ENCODE measurements at places on chromosomes 11 and 22.
A peak's percentile ranks its signal among the peaks of the same experiment; 100 is the strongest.

GRCh38 chr11:116607027-116607426 lies 165.8 kb downstream of the BUD13 start:
- DNase-seq: no peak

DNA sequence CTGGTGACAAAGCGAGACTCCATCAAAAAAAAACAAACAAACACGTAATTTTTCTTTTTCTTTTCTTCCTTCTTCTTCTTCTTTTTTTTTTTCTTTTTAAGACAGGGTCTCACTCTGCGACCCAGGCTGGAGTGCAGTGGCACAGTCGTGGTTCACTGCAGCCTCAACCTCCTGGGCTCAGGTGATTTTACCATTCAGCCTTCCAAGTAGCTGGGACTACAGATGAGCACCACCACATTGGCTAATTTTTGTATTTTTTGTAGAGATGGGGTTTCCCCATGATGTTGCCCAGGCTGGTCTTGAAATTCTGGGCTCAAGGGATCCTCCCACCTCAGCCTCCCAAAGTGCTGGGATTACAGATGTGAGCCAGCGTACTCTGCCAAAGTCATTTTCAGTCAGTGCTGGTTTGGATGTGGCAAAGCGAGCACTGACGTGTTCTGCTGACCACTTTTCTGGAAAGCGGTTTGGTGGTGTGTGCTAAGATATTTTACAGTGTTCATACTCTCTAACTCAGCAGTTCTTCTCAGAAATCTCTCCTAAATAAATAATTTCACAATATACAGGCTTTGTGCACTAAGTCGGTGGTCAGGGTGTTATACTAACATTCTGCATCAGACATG lies 10.7 kb downstream of the FAM118A start:
- DNase-seq: no peak

DNA sequence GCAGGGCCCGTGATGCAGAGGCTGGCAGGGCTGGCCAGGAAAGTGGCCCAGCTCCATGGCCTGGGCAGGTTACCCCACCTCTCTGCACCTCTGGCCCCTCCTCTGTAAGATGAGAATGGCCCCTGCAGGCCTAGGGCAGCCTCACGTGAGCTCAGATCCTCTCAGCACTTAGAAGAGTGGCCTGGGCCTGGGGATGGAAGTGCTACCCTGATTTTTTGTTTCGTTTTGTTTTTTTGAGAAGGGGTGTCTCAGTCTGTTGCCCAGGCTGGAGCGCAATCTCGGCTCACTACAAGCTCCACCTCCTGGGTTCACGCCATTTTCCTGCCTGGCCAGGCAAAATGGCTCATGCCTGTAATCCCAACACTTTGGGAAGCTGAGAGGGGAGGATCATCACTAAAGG lies 982 bp downstream of the APOBEC3H start:
- no peak for DNase-seq

GRCh38 chr11:73173755-73174494 lies 31.8 kb upstream of the FCHSD2 start:
- DNase-seq: no peak

- no peak for DNase-seq
Observed at GRCh38 chr22:50670513-50670912, 2.1 kb upstream of the SHANK3 start.

- DNase-seq: no peak
Observed at GRCh38 chr22:29798318-29798717, 31.1 kb downstream of the UQCR10 start.

GRCh38 chr11:119728651-119729580 lies at the start of gene NECTIN1:
Gene NECTIN1 (minus strand): TSS chr11:119729200. CDS start chr11:119728553, 647 bp downstream.
- DNase-seq: peak; percentile 88

DNA sequence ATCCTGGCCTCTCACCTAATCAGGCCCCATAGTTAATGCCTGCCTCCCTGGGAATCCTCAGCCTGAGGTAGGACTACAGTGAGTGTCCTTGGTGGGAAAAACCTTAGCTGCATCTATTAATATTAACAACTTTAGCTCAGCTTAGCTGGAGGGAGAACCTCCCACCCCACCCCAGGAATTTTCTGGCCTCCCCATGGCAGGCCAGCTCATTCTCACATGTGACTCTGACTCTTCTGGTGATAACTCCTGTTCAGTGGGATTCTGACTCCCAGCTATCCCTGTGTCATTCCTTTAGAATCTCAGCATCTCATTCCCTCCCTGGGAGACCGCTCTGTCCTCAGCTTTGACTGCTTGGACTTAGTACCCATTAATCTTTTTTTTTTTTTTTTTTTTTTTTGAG lies 14.5 kb downstream of the ART5 start:
- no peak for DNase-seq
